ENCODE measurements at places on chromosomes 6 and 20. TPM values are rescaled to one million over a fixed set of nuclear protein-coding genes. Genes with fewer than 3 reads are reported as not detected.

The VNN1 gene
- 0.64 TPM for total RNA-seq

The NR2E1 gene
- total RNA-seq, result not detected

The PRRT1 gene
- total RNA-seq, result 9.4 TPM

The MYL9 gene
- total RNA-seq, result 18.5 TPM

The SLC52A3 gene
- 1.9 TPM for total RNA-seq

The ENPP4 gene
- total RNA-seq, result 1.3 TPM

The RCAN2 gene
- 26.2 TPM for total RNA-seq

The DPPA5 gene
- total RNA-seq, result not detected

GRCh38 chr20:63402181-63402859, 41.2 kb upstream of the CHRNA4 start:
- no peak overlapping the region for H3K4me3 ChIP-seq
- H3K27ac ChIP-seq, result no peak overlapping the region
- no peaks in the 10 kb centered on the region for H3K27me3 ChIP-seq
- DNase-seq, result no peak

DNA sequence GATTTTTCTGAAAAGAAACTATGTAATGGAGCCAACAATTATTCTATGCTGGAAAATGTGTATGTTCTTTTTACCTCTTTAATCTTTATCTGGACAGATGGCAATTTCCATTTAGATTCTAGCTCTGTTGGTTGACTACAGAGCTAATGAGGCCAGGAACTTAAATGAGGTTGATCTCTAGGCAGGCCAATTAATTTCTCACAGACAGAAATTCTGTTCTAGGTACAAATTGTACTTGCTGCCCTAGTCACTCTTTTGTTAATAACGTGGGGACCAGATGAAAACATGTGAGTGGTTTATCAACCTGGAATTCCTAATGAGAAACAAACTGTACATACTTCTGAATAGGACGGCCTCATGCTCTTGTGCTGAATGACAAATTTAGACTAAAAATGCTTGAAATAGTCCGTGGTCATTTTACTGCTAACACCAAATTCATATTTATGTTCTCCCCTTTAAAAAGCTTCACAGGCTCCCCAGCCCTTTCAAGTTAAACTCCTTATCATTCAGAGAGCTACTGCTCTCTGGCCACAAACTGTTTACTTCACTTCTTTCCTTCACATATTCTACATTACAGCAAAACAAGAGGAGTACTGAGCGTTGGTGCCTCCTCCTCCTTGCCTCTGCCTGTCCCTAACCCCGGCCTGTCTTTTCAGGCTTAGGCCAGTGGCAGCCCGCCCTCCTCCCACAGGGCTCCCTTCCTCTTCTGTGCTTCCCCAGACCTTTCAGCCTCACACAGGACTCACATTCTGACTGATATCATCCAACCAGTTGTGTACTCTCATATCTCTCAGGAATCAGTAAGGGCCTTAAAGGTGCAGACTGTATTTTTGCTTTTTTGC, 41.4 kb downstream of the DTNBP1 start:
- no peak overlapping the region for H3K4me3 ChIP-seq
- no peaks in the 10 kb centered on the region for H3K4me1 ChIP-seq
- peak; percentile 23 for DNase-seq
- H3K27me3 ChIP-seq, result no peaks in the 10 kb centered on the region

- H3K4me3 ChIP-seq, result no peak overlapping the region
- no peaks in the 10 kb centered on the region for H3K4me1 ChIP-seq
- DNase-seq, result no peak
- H3K36me3 ChIP-seq, result no peaks in the 10 kb centered on the region
- no peak overlapping the region for H3K27ac ChIP-seq
Measured at GRCh38 chr6:116159782-116160524, 34.0 kb upstream of the COL10A1 start.

DNA sequence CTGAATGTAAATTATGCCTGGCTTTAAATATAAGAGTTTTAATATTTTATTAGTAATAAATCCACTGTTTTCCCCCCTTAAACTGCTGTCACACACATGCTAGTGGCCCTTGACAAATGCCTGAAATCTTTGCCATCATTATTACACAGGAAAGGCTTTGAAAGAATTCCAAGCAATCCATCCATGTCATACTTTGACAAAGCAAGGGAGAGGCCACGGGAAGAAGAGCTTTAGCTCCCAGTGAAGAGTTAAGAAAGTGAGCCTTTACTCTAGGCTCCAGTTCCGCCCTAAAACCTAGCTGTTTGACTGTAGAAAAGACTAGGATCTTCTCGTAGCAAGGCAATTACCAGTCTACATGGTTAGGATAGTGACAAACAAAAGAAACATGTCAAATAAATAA, 147.9 kb downstream of the GMDS start:
- DNase-seq, result no peak
- no peak overlapping the region for H3K27ac ChIP-seq
- H3K4me3 ChIP-seq, result no peak overlapping the region
- H3K36me3 ChIP-seq, result no peaks in the 10 kb centered on the region

- no peaks in the 10 kb centered on the region for H3K27me3 ChIP-seq
- DNase-seq, result no peak
- H3K27ac ChIP-seq, result no peak overlapping the region
- H3K36me3 ChIP-seq, result no peaks in the 10 kb centered on the region
- H3K4me3 ChIP-seq, result no peak overlapping the region
Measured at GRCh38 chr6:143880412-143880811, 16.1 kb downstream of the ZC2HC1B start.

- peaks cover 4% of the 10 kb centered on the region for H3K4me1 ChIP-seq
- H3K27ac ChIP-seq, result peak overlapping the region; percentile 80
- peak overlapping the region; percentile 66 for H3K4me3 ChIP-seq
- H3K36me3 ChIP-seq, result no peaks in the 10 kb centered on the region
- H3K27me3 ChIP-seq, result no peaks in the 10 kb centered on the region
- DNase-seq, result peak; percentile 54
Measured at GRCh38 chr6:139029470-139030227, 1.1 kb downstream of the ABRACL start.

DNA sequence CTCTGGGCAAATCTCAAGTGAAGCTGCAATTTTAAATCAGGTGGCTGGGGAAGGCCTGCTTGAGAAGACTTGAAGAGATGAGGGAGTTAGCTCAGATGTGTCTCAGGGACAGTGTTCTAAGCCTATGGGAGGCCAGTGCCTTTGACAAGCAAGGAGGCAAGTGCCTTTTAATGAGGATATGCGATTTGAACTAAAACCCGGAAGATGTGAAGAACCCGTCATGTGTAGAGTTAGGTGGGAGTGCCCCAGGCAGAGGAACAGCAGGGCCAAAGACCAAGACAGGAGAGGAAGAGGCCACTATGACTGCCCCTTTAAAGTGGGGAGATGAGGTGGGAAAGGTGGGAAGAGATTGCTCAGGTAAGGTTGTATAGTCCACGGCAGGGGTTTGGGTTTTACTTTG, 71.9 kb downstream of the SLX4IP start:
- no peak overlapping the region for H3K4me3 ChIP-seq
- peak overlapping the region; percentile 89 for H3K27ac ChIP-seq
- no peak for DNase-seq
- H3K27me3 ChIP-seq, result no peaks in the 10 kb centered on the region
- no peaks in the 10 kb centered on the region for H3K36me3 ChIP-seq

GRCh38 chr20:54103762-54104600, 33.6 kb upstream of the BCAS1 start:
- H3K27ac ChIP-seq, result no peak overlapping the region
- DNase-seq, result no peak
- H3K27me3 ChIP-seq, result no peaks in the 10 kb centered on the region
- no peaks in the 10 kb centered on the region for H3K36me3 ChIP-seq
- no peaks in the 10 kb centered on the region for H3K4me1 ChIP-seq

- H3K36me3 ChIP-seq, result no peaks in the 10 kb centered on the region
- H3K27ac ChIP-seq, result peak overlapping the region; percentile 77
- H3K4me1 ChIP-seq, result no peaks in the 10 kb centered on the region
- H3K4me3 ChIP-seq, result no peak overlapping the region
- peak; percentile 60 for DNase-seq
Measured at GRCh38 chr20:49768204-49769047, 44.2 kb upstream of the SLC9A8 start.

DNA sequence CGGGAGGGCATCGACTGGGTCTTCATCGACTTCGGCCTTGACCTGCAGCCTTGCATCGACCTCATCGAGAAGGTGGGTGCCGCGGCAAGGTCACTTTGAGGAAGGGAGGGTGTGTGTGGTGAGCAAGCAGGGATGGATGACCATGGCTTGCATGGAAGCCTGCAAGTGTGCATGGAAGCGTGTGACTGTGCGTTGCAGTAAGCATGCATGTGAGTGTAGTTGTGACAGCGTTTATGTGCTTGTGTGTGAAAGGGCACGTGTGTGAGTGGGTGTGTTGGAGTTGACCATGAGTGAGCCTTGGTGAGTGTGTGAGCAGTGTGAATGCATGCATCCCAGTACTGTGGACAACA, 32.5 kb downstream of the MYH7B start:
- H3K4me3 ChIP-seq, result no peak overlapping the region
- DNase-seq, result no peak
- no peaks in the 10 kb centered on the region for H3K4me1 ChIP-seq
- H3K36me3 ChIP-seq, result no peaks in the 10 kb centered on the region
- H3K27me3 ChIP-seq, result peaks cover 4% of the 10 kb centered on the region

- H3K27me3 ChIP-seq, result no peaks in the 10 kb centered on the region
- DNase-seq, result no peak
- no peak overlapping the region for H3K4me3 ChIP-seq
- H3K36me3 ChIP-seq, result no peaks in the 10 kb centered on the region
- H3K27ac ChIP-seq, result peak overlapping the region; percentile 43
Measured at GRCh38 chr6:126198631-126199030, 141.3 kb upstream of the CENPW start.

DNA sequence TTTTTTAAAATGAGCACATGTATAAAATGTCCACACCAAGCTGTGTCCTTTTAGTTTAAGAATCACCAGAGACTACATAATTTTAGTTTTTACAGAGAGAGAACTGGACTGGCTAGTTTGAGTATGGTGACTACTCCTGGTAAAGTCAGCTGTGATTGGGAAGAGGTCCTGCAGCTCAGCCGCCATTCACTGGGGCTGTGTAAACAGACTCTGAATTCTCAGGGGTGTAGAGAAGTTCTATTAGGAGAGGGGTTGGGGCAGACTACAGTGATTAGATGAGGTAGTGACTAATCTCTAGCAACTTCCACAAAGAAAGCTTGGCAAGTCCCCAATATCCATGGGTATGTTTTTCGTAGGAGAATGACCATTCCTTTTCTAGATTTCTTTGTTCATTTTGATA, 341.2 kb upstream of the MAP3K7 start:
- no peak overlapping the region for H3K4me3 ChIP-seq
- no peaks in the 10 kb centered on the region for H3K27me3 ChIP-seq
- no peak overlapping the region for H3K27ac ChIP-seq
- no peaks in the 10 kb centered on the region for H3K36me3 ChIP-seq
- H3K4me1 ChIP-seq, result no peaks in the 10 kb centered on the region
- DNase-seq, result no peak

GRCh38 chr6:144302701-144303372, 17.7 kb downstream of the UTRN start:
- H3K27me3 ChIP-seq, result no peaks in the 10 kb centered on the region
- no peaks in the 10 kb centered on the region for H3K4me1 ChIP-seq
- no peak overlapping the region for H3K4me3 ChIP-seq
- DNase-seq, result no peak

DNA sequence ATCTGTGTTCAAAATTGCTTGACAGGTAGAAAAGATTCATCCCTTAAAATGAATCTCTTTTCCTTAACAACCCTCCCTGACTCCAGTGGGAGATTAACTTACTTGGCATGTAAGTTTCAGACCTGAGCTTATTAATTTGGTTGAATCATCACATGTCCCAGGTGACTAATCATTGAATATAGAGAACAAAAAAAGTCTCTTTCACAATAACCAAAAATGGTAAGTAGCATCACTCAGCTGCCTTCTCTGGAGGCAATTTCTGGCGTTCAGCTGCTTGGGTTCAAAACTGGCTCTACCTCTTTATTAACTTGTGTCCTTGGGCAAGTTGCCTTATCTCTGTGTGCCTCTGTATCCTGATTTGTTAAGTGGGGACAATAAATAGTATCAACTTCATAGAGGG, 2.9 kb downstream of the C6orf141 start:
- H3K27me3 ChIP-seq, result no peaks in the 10 kb centered on the region
- DNase-seq, result no peak
- H3K4me1 ChIP-seq, result no peaks in the 10 kb centered on the region
- no peaks in the 10 kb centered on the region for H3K36me3 ChIP-seq
- no peak overlapping the region for H3K4me3 ChIP-seq

DNA sequence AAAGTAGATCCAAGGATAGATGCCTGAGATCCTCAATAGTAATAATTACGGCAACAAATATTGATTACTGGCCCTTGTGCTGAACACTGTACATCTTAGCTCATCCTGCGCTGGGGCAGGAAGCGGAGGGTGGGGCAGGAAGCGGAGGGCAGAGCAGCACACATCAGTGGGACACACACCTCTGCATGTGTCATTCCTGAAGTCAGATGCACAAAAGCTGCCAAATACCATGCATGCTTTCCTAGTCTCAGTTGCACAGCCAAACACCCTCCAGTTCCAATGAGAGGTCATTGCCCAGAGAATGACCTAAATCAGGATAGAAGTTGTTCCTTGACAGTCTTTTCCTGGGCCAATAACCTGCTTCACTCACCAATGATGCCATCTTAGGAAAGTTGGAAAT, 74.4 kb upstream of the FOXC1 start:
- no peak overlapping the region for H3K4me3 ChIP-seq
- H3K27ac ChIP-seq, result no peak overlapping the region
- H3K4me1 ChIP-seq, result no peaks in the 10 kb centered on the region

- no peaks in the 10 kb centered on the region for H3K4me1 ChIP-seq
- H3K27me3 ChIP-seq, result no peaks in the 10 kb centered on the region
- no peaks in the 10 kb centered on the region for H3K36me3 ChIP-seq
- no peak overlapping the region for H3K4me3 ChIP-seq
Measured at GRCh38 chr6:10542213-10542612, 21.1 kb downstream of the GCNT2 start.

DNA sequence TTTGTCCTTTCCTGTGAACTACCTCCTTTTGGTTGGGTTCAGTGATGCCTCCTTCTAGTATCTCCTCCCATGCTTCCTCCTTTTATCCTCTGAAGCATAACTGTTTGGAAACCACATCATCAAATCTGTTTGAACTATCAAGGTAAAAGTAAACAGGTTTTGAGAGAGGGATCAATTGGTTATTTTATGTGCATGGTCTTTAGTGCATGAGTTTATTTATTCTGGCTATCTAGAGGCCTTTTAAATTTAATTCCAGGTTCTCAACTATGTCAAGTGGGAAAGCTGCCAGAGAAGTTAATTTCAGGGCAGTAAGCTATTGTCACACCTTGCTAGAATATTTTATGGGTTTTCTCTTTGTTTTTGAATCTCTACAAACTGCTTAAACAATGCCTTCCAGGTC, 54.1 kb downstream of the WASF1 start:
- H3K27ac ChIP-seq, result no peak overlapping the region
- DNase-seq, result no peak
- H3K36me3 ChIP-seq, result no peaks in the 10 kb centered on the region

Measured in uterus (tissue), 4 donors.